ENCODE measurements at places on chromosomes 3 and 15.

DNA sequence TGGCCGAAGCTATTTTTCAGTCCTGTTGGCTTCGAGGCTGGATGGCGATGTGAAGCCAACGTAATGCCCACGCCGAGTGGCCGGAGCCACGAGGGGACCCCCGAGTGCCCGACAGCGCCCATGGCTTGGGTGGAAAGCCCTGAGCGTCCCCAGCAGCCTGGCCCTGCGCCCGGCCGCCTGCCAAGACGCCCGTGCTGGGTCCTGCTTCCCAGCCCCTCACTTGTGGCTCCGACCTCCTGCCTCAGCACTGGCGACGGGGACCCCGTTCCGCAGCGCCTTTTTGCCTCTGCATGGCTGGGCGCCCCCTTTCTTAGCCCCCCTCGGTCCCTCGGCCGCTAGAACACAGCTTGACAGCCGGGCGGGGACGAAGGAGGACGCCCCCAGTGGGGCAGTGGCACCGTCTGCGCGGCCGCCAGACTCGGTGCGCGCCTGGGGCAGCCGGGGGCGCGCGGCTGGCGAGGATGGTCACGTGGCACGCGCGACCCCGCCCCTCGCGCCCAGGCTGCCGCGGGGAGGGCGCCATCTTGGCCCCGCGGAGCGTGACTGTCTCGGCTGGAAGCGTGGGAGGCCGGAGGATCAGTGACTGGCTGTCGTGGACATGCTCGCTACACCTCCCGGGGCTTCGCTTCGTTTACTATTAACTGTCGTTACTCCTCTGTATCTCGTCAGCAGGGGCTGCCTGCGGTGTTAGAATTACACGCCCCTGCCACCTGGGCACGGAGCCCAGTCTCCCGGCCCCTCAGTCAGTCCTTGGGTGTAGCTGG lies 626 bp upstream of the GPR176 start:
- DNase-seq = peak; percentile 37

GRCh38 chr15:74892313-74892712 lies 2.5 kb downstream of the MPI start:
- DNase-seq = no peak

- DNase-seq = no peak
These were observed 120.1 kb downstream of the ANP32A start for GRCh38 chr15:68700455-68701123.

DNA sequence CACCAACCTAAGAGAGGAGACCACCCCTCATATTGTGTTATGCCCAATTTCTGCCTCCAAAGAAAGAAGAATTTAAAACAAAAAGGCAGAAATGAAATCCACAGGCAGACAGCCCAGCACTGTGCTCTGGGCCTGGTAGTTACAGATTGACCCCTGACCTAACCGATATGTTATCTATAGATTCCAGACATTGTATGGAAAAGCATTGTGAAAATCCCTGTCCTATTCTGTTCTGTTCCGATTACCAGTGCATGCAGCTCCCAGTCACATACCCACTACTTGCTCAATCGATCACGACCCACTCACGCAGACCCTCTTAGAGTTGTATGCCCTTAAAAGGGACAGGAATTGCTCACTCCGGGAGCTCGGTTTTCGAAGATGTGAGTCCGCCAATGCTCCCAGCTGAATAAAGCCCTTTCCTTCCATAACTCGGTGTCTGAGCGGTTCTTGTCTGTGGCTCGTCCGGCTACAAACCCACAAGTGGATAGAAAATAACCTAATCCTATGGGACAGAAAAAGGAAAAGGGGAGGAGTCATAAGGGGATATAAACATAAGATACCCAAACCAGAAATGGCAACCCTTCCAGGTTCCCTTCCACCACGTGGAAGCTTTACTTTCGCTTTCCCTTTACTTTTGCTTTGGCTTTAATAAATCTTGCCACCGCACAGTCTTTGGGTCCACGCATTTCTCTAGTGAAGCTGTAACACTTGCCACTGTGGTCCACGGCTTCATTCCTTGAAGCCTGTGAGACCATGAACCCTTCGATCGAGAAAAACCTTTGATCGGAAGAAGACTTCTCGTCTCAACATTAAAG lies 1.7 kb upstream of the CFAP91 start:
- no peak for DNase-seq

- no peak for DNase-seq
These were observed 10.5 kb downstream of the GABRG3 start for GRCh38 chr15:26981492-26981891.

- DNase-seq = no peak
These were observed 29.4 kb upstream of the ATP8B4 start for GRCh38 chr15:50148362-50148963.

DNA sequence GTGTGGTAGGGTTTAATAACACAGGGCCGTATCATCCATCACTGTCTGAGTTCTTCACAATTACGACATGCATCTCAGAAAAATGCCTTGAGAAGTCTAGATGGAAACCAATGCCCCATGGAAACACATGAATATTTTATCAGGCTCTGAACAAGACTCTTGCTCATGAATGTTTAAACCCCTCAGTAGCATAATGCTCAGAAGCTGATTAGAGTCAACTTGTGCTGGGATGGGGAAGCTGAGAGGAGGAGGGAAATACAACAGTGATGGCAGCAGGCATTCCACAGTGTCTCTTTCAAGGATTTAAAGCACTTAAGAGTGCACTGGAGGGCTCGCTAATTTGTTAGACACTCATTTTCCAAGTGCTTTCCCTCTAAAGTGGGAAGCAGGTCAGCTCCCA lies 3.8 kb downstream of the GPR156 start:
- DNase-seq = no peak

DNA sequence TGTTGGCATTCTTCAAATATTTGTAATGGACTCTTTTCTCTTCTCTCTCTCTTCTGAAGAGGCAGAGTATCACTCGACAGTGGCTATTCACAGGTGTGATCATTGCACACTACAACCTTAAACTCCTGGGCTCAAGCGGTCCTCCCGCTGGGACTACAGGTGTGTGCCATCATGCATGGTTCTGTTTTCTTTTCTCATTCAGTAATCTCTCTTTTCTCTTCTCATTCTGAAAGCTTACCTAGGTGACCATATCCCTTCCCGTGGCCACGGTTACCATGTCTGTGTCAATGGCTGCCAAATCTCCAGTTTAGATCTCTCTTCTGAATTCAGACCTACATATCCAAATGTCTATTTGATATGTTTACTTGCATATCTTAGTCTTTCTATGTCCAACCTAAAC lies 96.3 kb downstream of the SOX2 start:
- DNase-seq = no peak

DNA sequence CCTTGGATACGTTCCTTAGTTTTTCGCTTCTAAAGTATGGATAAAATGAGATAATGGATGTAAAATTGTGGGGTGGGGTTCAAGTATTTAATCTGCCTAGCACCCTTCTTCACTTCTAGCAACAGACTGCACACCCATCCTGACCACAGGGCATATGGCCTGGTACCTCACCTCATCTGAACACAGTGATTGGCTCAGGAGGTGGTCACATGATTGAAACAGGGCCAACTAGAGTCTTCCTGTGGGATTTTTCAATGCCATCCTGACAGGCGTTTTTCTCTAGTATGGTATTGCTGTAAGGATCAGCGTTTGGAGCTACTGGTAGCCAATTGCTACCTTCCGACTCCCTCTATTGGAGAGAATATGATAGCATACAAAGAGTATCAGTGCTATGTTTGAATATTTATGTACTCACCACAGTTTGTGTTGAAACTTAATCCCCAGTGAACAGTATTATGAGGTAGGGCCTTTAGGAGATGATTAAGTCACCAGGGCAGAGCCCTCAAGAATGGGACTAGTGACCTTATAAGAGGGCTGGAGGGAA lies 172.2 kb downstream of the PPM1L start:
- DNase-seq = no peak

DNA sequence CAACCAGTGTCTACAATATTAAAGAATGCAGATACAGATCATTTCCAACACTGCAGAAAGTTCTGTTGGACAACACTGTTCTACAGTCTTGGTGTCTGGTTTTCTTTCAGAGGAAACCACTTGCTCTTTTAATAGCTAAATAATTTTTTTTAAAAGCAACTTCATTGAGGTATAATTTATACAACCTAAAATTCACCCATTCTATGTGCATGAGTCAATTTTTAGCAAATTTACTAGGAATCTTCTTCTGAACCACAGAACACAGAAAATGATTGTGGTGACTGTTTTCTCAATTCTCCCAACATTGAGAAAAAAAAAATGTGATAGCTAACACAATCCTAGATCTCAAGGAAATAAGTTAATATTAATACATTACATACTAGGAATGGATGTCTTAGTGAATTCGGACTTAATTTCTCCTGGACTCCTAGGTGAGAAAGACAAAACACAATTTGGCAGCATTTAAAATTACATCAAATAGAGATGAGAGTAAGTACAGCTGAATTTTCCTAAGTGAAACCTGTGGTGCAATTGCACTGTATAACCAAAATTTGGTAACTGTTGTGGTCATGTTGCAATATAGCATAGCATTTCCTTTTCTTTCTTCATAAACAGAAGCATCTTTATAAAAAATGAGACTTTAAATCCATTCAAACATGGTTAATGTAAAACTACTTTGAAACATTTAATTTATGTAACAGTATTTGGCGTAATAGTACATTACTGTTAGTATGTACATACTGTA lies 15.3 kb upstream of the PLCL2 start:
- DNase-seq = no peak

GRCh38 chr3:58531555-58531954 lies 5.4 kb downstream of the ACOX2 start:
- DNase-seq = no peak
